ENCODE measurements at places on chromosomes 1 and 21.
A peak's percentile ranks its signal among the peaks of the same experiment; 100 is the strongest.

DNA sequence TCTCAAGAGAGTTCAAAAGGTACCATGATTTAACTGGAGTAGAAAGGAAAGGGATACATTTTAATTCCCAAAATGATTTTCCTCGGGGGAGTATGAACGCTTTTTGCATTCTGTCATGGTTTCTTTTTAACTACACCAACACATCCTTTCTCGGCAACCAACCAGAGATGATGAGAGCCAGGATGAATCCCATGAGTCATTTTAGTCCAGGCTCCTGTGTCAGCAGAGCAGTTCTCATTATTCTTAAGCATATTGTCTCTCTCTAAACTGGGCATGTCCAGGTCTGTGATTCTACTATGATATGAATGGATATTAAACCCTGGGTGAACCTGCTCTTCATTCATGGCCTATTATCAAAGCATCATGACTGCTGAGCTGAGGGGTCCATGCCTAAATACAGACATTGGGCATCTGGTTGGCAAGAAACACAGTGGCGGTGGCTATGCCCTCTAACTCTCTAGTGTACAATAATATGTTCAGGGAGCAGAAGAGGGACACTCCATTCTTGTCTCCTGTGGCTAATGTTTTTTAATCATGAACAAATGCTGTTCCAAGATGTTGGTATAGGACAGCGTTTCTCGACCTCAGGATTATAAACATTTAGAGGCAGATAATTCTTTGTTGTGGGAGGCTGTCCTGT, 124.3 kb upstream of the ESRRG start:
- no peak for DNase-seq

GRCh38 chr1:236508593-236509027, 15.2 kb upstream of the LGALS8 start:
- no peak for DNase-seq

GRCh38 chr1:33860671-33861070, 3.2 kb upstream of the HMGB4 start:
- DNase-seq = no peak

GRCh38 chr1:27007909-27008582, 4.6 kb downstream of the TENT5B start:
- peak; percentile 58 for DNase-seq

DNA sequence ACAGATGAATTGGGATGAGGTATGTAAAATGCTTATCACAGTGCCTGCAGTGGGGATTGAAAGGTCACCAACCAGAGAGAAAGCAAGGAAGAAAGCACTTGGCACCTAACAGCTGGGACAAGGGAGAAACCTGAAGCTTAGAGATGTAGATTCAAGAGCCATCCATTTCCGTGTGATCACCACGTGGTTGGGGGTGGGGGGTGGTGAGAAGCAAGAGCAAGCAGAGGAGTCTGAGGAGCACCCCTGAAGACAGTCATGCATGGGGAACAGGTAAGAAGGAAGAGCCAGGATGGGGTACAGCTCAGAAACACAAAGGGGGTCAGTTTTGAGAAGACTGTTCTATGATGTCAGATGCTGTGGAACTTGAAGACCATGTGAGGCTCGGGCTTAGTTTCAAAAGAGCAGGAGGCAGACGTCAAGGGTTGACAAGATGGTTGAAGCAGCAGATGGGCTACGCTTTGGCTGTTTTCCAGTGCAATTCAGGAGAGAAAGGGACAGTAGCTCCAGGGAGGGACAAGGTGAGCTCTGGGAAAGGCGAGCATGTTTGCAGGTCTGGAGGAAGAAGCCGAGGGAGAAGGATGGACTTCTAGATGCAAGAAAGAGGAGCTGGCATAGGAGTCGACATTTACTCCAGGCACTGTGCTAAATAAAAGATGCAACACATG, 17.4 kb downstream of the KANK4 start:
- no peak for DNase-seq

GRCh38 chr21:35510294-35510693, 461.2 kb upstream of the RUNX1 start:
- no peak for DNase-seq

DNA sequence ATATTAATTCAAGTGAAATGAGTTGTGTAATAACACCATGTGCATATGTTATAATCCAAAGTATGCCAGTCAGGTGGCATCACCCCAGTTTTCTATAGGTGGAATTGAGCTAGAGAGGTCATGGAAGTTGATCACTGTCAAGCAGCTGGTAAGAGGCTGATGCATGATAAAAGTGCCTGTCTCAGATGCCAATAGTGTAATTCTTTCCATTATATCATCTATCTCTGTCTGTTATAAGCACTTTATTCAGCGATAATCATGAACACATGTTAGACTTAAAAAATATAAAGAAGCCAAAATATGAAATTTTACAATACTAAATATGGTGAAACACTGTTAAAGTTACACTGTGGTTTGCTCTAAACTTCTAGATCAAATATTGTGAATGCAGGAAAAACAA, 156.6 kb downstream of the DNM3 start:
- DNase-seq = no peak

DNA sequence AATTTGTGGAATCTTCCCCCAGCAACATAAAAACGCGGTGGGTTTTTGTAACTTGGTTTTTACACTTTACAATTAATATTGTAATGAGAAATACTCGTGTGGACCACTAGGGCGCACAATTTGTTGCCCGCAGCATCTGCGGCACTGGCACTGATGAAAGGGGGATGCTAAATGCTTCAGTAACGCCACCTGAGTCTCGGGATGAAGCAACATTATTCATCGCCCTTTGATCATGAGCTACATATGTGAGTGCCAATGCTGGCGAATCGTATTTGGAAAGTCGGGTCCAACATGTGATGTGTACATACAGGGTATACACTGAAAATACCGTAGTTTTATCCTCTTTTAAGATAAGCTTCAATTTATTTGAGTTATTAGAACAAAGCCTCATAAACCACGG, 34.2 kb upstream of the COX20 start:
- peak; percentile 48 for DNase-seq

- no peak for DNase-seq
Observed at GRCh38 chr1:15020943-15021745, 132.4 kb upstream of the TMEM51 start.

- DNase-seq = no peak
Observed at GRCh38 chr1:246629976-246630375, 63.7 kb downstream of the CNST start.

DNA sequence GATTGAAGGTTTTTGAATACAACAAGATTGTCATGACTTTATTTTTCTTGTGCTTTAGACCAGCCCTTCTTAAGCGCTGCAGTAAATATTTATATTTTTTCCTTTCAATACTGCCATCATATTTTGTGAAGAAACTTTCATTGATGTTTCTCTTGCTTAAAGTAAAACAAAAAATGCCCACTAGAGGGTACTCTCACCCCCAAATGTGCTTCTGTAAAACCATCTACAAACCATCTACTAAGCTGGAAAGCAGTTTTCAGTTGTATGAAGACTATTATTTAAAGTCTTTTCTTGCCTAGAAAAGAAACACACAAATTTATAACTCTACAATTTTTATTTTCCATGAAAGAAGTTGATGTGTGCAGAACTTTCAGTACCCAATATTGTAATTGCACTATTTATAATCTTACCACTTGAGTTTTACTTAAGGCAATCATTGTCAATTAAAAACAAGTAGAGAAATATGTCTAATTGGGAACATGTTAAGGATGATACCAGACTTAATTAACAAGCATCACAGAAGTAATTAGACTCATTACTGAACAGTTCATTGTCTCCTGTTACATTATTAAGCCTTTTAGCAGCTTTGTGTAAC, 10.7 kb downstream of the LEPR start:
- DNase-seq = no peak

DNA sequence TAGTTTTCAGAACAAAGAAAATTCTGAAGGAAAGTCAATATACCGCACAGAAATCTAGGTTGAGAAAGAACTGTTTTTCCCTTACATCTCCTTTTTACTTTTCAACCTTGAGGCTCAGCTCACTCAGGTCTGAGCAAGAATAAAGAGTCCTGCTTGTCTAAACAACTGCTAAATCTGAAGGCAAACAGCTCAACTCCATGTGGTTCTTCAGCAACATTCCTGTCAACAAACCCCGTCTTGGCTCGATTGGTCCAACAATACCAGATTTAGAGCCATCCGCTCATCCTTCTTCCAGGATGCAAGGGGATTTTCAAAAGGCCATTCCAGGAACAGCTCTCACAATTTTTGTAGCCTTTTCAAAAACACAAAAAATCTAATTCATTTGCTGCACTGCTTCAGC, 119.8 kb downstream of the HLCS start:
- no peak for DNase-seq

DNA sequence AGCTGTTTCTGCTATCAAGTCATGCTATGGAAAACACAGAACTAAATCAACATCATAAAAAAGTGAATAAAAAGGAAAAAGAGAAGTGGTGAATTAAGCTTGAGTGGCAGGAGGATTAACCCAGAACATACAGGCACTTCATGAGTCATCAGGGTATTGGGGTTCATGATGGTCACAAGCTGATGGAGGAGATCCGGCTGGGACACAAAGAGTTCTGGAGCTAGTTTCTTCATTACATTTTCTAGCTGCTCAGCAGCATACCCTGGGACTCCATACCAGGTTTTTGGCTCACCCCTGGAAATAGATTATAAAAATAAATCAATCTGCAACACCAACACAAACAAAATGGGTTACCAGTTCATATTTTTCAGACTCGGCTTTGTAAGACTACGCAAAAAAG, 42.5 kb upstream of the SYT2 start:
- DNase-seq = no peak

DNA sequence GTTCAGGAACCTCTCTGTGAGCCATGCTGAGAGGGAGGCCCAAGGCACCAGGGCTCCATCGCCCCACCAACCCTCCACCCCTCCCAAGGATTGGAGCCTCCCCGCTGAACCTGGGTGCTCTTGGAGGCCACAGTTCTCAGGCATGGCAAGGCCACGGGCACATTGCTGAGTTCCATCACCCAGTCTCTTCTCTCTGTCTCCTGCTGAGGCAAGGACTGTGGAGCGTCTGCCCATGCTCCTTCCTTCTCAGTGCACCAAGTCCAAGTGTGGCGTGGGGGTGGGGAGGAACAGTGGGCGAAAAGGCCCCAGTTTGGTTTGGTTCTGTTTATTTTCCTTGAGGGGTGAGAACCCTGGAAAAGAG, 2.8 kb upstream of the KNCN start:
- DNase-seq = no peak

DNA sequence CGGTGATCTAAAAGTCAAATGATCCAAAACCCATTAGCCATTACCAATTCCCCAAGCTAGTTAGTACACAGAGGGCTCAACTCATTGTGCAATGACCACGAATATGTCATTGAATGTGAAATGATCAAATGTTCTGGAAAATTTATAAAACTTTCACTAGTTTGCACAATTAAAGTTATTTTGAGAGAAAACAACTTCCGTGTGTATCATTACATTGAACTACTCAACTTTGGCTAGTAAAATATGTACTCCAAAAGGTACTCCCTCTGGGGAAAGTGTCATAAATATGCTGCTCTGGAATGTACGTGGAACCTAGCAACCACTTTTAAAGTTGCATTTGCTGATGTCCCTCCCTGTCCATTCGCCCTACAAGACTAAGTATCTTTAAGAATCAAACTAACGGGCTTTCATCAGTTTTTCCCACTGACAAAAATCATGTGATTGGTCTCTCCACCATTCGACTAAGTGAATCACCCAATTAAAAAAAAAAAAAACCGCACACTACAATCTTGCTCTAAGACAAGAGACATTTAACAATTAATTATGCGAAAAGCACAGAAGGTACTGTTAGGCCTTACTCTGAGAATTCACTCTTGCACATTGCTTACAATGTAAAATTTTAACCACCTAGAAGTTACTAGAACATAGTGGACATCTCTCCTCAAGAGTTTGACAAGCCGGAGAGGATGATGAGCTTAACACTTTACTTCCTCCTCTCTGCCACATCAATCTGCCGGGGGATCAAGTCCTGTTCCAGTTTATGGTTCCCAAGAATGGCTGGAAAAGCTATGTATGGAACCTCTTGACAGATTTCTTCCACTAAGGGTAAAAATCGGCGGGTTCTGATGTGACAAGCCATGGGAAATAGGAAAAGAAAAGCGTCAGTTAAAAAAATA, 1.2 kb downstream of the ACBD3 start:
- DNase-seq = peak; percentile 31

DNA sequence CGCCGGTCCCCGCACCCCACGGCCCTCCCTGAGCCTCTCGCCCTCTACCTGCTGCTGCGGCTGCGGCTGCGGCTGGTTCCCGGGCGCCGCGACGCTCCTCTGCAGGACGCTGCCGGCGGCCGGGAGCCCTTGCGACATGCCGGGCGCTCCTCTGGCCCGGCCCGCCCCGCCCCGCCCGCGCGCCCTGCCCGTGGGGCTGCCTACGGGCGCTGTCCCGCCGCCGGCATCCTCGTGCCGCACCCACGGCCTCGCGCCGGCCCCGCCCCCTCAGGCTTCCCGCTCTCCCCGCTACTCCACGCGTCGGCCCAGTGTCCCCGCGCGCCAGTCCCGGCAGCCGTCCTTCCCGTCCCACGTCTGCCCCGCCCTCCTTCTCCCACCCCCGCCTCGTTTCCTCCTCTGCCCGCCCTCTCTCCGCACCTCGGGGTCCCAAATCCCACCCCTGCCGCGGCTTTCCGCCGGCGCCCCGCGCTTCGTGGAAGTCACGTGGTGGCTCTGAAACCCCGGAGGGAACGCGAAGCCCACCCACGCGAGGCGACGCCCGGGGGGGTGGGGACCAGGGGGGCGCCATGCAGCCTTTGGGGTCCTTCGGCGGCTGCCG, at the start of gene BATF3:
Gene BATF3, minus strand, starts transcription at position 216 of the 598 bp plus-strand sequence. Its CDS starts 78 bp downstream, at position 138.
- DNase-seq = peak; percentile 47

DNA sequence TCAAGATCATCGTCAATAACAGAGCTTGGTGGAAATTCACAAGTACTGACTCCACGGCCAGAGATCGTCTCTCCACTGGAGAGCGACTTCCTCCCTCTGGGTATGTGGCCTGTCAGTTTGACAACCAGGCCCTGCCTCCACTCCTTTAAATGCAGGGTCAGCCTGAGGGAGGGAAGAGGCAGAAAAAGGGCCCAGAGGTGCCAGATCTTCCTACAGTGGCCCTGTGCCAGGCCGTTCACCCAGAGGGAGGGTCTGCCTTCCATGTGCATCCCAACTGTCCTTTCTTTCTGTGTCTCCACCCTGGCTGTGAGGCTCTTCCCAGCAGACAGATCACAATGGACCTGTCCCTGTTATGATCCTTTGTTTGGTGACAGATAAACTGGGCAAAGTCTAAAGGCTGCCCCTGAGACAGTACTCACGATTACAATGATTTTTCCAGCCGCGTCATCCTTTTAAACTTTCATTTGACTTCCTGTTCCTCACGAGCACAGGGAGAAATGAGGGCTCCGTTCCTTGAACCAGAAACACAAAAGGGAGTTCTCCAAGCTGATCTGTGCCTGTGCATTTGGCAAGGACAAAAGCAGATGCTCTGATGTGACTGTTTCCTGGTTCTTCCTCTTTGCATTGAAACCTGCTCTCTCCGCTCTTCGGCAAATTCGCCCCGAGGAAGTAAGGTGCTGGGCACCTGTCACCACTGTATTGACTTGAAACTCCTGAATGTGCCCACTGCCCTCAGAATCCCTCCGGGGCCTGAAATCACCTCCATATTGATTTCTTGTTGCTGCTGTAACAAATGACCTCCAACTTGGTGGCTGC, 126.7 kb downstream of the PGBD5 start:
- DNase-seq = no peak
